ENCODE measurements at places on chromosomes 13 and 19. TPM values are rescaled to one million over a fixed set of nuclear protein-coding genes. Genes with fewer than 3 reads are reported as not detected.

TRPC4 gene
- not detected for total RNA-seq

NCAN gene
- not detected for total RNA-seq

WDR87 gene
- not detected for total RNA-seq

ZNF708 gene
- 10.1 TPM for total RNA-seq

BRSK1 gene
- total RNA-seq, result 5.9 TPM
